ENCODE measurements at places on chromosomes 6 and 20. TPM values are rescaled to one million over a fixed set of nuclear protein-coding genes. Genes with fewer than 3 reads are reported as not detected.

Gene SSTR4
- total RNA-seq = not detected

Gene GABRR1
- not detected for total RNA-seq

Gene BCL2L1
- 98.6 TPM for total RNA-seq

Gene SLC22A16
- not detected for total RNA-seq

Gene AIF1
- not detected for total RNA-seq

Gene ARG1
- total RNA-seq = not detected

Gene HSPA12B
- 4.1 TPM for total RNA-seq

Gene OXT
- total RNA-seq = not detected

Gene TMEM217
- total RNA-seq = 1.1 TPM

Gene RRAGD
- total RNA-seq = 7.0 TPM

Gene PPP1R14C
- total RNA-seq = 37.0 TPM
